ENCODE measurements at places on chromosomes 11 and 22.

DNA sequence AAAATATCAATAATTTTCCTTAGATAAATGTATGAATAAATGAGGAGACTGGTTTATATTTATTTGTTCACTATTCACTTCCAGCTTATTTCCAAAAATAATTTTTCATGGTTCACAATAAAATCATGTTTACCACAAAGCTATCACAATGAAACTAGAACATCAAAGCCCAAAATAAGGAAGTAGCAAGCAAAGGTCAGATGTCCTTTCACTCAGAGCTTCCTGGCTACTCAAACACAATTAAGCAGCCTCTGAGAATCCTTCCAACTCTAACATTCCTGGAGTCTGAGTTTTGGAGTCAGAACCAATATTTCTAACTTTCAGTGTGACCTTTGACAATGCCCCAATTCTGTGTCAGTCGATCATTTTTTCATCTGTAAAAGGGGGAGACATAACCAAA, 527.0 kb downstream of the SOX6 start:
- DNase-seq, result no peak

- no peak for DNase-seq
Measured at GRCh38 chr11:93063086-93063485, 93.6 kb downstream of the MTNR1B start.

GRCh38 chr22:46362203-46362933, 26.9 kb downstream of the TRMU start:
- DNase-seq, result no peak

GRCh38 chr22:50081426-50082196, 3.6 kb downstream of the MLC1 start:
- DNase-seq, result no peak

GRCh38 chr22:46993633-46994032, 231.2 kb downstream of the TBC1D22A start:
- no peak for DNase-seq

DNA sequence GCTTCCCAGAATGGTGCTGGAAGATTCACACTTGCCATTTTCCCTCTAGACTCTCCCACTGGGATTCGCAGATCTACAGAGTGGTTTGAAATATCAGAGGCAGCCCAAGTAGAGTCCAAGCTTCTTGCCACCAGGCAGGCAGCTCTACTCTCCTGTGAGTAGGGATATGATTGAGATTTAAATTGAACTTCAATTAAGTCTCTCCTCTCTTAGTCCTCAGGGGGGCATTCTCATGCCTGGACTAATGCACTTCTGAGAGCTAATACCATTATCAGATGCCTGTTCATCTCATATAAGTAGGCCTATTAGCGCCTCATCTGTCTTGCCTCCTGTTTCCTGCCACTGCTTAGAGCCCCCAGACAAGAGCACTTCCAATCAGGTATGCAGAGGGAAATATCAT, 25.5 kb upstream of the AMPD3 start:
- no peak for DNase-seq

GRCh38 chr11:85685820-85686459, at the start of gene CCDC89:
TSS of gene CCDC89 (minus strand) at chr11:85686195. CDS start at chr11:85686130, 65 bp downstream.
- peak; percentile 68 for DNase-seq

DNA sequence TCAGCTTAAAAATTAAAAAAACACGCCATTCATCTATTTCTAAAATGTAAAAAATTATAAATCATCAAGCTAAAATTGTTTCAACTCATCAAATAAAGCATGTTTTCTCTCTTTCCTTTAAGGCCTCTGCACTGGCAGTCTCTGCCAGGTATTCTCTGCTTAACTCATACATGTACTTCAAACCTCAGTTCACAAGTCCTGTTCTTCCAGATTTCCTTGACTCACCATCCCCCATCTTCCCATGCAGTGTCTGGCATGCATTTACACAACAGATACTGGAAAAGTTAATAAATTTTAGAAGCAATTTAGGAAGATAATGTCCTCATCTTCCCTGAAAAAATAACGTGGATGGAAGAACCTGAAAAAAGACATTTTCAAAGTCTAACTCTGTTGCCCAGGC, 32.5 kb downstream of the CSTF3 start:
- no peak for DNase-seq

- no peak for DNase-seq
Measured at GRCh38 chr11:67483831-67484665, 1.2 kb downstream of the AIP start.

DNA sequence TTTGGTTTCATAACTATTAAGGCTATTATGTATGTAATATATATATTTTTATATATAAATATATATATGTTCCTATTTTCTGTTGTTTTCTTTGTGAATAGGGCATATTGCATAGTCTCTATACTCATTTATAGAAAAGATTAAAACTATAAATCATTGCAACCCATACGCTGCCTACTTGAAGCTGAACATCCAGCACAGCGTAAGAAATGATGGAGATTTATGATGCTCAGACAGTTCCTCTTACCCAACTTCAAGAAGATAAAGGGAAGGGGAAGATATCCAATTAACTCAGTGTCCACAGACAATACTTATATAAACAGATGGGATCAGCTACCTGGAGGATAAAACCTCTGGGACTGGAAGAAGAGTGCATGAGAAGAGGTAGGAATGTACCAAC, 791.7 kb downstream of the FAM181B start:
- no peak for DNase-seq

DNA sequence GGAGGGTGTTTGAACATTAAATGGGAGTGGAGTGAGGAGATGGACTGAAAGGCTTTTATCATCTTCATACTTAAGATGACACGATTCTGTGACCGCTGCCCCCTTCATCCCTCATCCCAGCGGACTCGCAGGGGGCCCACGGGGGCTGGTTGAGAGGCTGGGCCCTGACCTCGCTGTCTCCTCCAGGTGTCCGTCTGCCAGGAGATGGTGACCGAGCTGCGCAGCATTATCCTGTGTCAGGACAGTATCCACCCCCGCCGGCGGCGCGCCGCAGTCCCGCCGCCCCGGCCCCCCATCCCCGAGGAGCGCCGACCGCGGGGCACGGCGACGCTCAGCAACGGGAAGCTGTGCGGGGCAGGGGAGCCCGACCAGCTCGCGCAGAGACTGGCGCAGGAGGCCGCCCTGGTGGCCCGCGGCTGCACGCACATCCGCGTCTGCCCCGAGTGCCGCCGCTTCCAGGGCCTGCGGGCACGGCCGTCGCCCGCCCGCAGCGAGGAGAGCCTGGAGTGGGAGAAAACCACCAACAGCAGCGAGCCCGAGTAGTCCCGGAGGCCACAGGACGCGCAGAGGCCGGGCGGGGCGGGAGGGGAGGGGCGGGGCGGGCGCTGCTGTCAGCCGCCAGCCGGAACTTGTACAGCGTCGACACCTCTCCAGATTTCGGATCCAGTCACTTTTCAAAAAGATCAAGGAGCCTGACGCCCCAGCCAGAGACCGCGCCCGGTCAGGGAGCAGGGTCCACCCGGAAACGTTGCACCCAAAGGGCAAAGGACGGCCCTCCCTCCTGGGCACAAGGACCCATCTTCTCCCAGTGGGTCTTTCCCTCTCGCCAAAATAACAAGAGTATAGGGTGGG, 38.0 kb upstream of the TBCEL start:
- no peak for DNase-seq

GRCh38 chr11:35348898-35349687, 70.3 kb downstream of the SLC1A2 start:
- no peak for DNase-seq

GRCh38 chr22:26447584-26448329, 18.7 kb downstream of the ASPHD2 start:
- no peak for DNase-seq

DNA sequence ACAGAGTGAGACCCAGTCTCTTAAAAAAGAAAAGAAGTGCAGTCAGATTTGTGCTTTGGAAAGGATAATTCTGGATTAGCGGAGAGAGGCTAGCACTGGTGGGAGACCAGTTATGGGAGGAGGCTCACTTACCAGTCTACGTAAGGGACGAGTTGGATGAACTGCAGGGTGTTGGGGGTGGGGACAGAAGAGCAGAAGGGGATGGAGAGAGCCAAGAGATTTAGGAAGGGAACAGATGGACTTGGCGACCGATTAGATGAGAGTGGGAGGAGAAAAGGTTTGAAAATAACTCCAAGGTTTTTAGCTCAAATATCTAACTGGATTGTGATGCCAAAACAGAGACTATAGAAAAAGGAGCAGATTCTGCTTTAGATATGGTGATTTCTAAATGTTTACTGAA, 81.4 kb downstream of the SFI1 start:
- DNase-seq, result no peak

GRCh38 chr11:102010776-102011494, 36.3 kb upstream of the CFAP300 start:
- DNase-seq, result peak; percentile 45

DNA sequence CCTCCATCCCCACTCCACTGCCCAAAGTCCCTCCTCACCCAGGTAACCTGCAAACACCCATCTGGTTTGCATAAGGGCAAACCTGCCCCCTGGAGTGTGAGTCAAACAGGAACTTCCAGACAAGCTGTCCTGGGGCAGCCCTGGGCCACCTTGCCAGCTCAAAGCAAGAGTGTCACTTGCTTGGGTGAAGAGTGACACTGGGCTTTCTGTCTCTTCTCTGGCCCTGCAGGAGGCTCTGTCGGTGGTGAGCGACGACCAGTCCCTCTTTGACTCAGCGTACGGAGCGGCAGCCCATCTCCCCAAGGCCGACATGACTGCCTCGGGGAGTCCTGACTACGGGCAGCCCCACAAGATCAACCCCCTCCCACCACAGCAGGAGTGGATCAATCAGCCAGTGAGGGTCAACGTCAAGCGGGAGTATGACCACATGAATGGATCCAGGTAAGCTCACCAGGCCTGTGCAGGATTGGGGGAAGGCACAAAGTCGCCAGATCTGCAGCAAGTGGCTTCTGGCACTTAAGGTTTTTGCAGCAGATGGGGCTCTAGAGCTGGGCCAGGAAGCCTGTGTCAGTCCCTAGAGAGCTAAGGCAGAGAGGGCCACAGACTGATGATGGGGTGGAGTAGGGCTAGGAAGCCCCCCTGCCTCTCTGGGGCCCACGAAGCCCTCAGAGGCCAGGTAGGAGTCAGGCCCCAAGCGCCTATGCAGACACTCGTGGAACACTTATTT, 64.2 kb downstream of the FLI1 start:
- no peak for DNase-seq

DNA sequence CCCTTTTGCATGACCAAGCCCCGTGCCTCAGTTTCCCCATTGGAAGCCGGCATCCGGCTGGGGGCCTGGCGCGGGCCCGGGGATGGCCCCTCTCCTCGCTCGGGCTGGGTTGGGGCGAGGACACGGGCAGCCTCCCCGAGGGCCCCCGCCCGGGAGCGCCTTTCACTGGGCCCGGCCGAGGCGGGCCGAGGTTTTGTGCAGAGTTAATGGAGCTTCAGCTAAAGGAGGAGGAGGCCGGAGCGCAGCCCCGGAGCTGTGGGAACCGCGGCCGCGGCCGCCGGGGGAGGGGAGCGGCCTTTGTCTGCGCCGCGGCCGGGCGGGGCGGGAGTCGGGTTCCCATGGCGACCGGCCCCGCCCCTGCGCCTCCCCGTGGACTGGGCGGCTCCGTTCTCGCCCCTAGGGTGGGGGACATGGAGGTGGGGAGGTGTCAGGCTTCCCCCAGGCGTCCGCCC, 1.4 kb upstream of the MAPK11 start:
- no peak for DNase-seq

GRCh38 chr11:78664636-78665035, 90.0 kb upstream of the NARS2 start:
- peak; percentile 47 for DNase-seq

DNA sequence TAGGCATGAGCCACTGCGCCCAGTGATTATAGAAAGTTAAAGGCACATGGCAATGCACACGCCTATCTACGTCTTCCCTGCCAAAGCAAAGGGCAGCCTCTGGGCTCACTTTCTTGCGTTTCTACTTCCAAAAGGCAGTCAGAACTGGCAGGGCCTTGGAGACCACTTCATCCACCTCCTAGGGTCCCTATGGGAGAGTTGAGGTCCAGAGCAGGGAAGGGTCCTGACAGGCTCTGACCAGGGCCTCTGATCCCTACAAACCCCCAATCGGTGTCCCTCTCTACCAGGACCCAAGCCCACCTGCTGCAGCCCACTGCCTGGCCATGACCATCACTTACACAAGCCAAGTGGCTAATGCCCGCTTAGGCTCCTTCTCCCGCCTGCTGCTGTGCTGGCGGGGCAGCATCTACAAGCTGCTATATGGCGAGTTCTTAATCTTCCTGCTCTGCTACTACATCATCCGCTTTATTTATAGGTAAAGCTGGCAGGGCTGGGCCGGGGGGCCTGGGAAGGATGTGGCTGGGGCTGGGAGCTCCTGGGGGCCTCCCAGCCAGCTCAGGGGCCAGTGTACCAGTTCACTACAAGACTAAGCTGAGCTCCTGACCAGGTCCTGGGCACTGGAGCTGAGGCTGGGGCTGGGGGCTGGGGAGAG, 1.5 kb downstream of the BEST1 start:
- no peak for DNase-seq

DNA sequence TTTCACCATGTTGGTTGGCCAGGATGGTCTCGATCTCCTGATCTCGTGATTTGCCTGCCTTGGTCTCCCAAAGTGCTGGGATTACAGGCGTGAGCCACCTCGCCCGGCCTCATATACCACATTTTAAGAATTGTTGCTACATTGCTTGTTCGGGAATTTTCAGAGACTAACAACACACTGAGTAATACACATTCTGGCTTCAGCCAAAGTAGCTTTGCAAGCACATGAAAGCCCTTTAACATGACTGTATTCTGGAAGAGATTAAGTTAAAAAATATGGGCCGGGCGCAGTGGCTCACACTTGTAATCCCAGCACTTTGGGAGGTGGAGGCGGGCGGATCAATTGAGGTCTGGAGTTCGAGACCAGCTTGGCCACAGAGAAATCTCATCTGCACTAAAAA, 15.0 kb downstream of the CRTAM start:
- no peak for DNase-seq

DNA sequence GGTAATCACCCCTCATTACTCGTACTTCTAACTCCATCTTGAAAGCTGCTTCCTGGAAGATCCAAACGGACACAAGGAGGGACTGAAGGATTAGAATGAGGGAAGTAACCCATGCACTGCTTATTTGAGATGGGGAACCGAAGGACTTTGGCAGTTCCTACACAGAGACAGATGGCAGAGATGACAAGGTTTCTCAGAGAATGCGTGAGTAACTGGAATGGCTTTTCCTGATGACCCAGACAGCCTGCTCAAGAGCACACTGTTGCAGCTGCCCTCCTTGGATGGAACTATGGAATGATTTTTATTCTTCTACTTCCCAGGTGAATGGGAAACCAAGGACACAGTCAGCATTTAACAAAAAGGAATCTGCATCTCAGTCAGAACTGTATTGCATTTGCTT, 7.3 kb downstream of the KCNJ11 start:
- no peak for DNase-seq

DNA sequence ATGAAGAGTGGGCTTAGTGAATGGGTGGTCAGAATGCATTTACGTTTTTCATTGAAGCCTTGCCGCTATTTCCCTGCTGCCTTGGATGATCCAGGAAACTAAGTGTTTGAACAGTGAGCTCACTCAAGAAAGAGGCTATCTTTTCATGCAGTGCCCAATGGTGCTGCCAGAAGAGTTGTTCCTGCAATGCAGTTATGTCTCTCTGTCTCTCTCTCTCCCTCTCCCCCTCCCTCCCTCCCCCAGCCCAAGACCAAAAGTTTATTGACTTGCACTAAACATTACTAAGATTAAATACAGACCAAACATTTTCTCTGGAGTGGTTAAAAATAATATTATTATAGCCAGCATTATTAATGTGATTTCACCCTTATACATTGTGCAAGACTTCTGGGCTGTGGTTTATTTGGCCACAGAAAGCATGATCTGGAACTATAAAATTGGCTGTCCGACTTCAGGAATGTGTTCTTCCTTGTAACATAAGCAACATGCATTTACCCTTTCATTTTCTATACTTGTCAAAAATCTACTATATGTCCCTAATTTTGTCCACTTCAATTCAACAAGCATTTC, 6.6 kb upstream of the FUT4 start:
- peak; percentile 25 for DNase-seq

GRCh38 chr11:113906516-113906915, 1.9 kb downstream of the HTR3B start:
- no peak for DNase-seq
